ENCODE measurements at places on chromosomes 6 and 20.

DNA sequence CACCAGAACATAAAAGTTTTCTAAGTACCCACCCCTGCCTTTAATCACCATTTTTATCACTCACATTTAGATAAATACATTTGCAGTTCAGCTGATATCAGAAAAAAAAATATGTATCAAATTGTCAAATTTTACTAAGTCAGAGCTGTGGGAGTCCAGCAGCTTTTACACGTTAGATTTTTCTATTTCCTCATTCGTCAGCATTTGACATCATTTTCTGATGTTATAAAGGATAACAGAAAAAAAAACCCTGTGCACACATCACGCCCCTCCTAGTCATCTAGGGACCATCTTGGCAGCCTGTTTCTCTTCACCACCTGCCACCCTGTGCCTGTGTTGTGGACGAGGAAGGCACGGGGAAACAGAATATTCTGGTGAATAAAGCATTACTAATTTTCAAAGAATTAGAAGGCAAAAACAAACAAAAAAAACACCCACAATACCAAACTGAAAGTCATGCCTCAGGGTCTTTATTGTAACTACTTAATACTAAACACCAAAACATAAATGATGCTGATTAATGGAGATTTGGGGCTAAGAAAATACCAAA, 12.4 kb downstream of the B4GALT5 start:
- DNase-seq, result no peak

DNA sequence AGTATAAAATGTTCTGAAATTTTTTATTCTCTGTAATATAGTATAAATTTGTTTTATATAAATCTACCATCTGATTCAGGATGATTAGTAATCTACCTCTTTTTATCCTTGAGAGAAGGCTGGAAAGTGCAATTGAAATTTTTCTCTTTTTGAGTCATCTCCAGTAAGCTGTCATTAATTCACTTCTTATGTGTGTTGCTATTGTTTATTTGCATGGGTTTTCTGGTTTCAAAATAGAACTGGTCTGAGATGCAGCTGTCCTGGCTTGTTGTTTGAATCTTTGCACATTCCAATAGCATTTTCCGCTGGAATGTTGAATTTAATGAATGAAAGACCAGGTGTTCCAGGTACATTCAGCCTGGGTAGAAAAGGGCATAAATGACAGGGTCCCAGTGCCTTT, 24.3 kb upstream of the TAB2 start:
- no peak for DNase-seq

DNA sequence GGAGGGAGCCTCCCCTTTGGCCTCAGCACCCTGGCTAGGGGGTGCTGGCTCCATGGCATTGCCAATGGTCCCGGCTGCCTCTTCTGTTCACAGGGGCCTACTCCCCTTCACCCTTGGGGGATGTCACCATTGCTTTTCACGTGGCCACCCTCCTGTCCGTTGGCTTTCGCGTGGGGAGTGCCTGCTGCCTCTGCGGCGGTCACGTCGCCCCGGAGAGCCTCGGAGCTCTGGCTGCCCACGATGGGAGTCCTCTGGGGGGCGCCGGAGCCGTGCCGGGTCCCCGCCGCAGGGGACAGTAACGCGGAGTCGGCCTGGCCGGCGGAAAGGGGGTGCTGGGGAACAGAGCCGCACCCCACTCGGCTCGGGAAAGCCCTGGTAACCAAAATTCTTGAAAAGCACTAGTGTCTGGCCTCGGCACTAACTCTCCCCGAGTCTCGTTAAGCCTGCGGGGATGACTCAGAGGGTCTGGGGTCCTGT, 661 bp upstream of the HEBP2 start:
- DNase-seq, result peak; percentile 32

GRCh38 chr6:34990971-34991560, 102.0 kb downstream of the ANKS1A start:
- DNase-seq, result no peak

GRCh38 chr6:4509506-4509905, 266.7 kb upstream of the CDYL start:
- DNase-seq, result no peak

GRCh38 chr20:58054082-58054779, 174.2 kb downstream of the ANKRD60 start:
- no peak for DNase-seq

DNA sequence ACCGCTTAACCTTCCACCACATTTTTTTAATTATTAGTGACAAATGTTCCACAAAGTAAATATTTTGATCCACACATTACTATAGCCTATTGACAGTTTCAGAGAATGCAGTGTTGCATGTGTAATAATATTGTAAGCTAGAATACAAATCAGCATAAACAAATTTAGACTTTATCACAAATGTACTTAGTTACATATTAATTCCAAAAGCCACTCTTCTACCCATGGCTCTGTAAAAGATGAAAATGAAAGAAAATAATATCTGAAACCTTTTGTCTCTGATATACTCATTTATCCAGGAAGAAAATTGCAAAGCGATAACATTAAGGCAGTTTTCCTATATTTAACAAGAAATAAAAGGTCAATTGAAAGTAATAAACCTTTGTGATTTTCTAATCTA, 954.0 kb upstream of the MAN1A1 start:
- no peak for DNase-seq

GRCh38 chr6:136378888-136379287, 89.2 kb upstream of the BCLAF1 start:
- DNase-seq, result no peak

DNA sequence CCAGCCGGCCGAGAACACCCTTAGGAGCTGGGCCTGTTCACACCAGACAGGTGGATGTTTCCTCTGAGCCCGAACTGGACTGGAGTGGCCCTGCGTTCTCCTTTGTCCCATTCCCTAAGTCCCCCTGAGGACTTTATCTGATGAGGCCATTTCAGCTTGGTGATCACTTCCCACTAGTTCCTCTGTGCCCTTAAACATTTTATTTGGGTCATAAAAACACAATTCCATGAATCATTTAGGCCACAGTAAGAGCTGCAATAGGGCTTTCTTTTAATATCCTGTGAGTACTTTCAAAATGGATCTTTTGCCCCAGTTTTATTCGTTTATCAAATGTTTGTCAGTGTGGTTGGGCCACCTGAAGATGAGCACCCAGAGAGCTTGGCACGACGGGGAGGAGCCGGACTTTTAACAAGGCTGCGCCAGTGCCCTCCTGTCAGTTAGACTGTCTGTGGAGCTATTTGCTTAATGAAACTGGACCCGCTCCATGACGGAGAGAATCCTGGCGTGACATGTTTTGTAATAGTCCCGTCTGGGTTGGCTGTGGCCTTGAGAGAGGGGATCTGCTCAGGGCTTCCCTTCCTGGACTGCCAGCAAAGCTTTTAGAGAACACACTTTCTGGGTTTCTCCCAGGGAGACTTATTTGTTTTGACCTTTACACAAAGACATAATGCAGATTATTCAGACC, 53.5 kb downstream of the ZDHHC14 start:
- DNase-seq, result no peak

- DNase-seq, result no peak
Measured at GRCh38 chr20:12130781-12131180, 213.1 kb downstream of the BTBD3 start.

GRCh38 chr6:116369540-116369939, 1.2 kb upstream of the DSE start:
- no peak for DNase-seq

DNA sequence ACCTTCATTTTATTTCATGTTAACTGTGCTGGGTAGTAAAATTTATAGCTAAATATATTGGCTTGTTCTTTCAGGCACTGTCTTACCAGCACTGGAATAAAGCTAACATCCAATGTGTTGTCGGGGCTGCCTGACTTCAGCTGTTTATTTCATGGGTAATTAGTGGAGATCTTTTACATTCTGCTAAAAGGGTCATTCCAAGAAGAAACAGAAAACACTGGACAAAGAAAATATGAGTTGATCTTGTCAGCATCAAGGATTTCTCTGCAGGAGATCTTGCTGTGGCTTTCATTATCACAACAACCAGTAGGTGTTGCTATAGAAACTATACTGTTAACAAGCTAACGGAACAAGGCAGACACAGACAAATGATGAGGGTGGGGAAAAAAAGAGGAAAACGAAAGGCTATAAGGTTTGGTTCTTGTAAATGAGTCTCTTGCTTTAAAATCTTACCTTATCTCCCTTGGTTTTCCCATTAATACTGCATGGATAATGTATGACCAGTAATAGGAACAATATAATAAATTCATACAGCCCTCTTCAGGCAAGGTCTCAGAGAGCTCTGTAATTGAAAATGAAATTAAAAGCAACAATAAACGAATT, 206.8 kb downstream of the SIM1 start:
- no peak for DNase-seq

- no peak for DNase-seq
Measured at GRCh38 chr6:159013229-159013628, 13.2 kb upstream of the RSPH3 start.

DNA sequence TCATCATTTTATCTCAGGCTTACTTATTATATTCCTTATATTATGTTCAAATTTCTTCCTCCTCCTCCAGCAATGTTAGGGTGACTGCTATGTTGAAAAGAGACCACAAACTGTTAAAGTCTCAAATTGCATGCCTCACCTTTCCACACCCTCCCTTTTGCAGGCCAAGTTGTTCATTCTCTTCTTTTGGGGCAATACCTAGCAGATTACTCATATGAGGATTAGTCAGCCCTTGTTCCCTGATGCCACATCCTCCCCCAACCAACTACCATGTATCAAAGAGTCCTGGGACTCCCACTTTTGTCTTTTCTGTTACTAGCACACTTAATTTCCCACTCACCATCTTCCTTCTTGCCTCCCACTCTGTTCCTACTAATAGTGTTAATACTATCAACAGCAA, 434.7 kb downstream of the BCKDHB start:
- DNase-seq, result no peak

GRCh38 chr20:22924046-22924737, 110.9 kb upstream of the SSTR4 start:
- no peak for DNase-seq

GRCh38 chr6:138896104-138896756, 91.8 kb downstream of the REPS1 start:
- no peak for DNase-seq

- no peak for DNase-seq
Measured at GRCh38 chr6:166031275-166031674, 136.4 kb downstream of the TBXT start.

GRCh38 chr6:99285881-99286280, 63.6 kb downstream of the FAXC start:
- DNase-seq, result no peak

- DNase-seq, result no peak
Measured at GRCh38 chr6:79469376-79470246, 67.6 kb downstream of the LCA5 start.

GRCh38 chr6:117540670-117541069, 58.2 kb downstream of the DCBLD1 start:
- DNase-seq, result no peak

DNA sequence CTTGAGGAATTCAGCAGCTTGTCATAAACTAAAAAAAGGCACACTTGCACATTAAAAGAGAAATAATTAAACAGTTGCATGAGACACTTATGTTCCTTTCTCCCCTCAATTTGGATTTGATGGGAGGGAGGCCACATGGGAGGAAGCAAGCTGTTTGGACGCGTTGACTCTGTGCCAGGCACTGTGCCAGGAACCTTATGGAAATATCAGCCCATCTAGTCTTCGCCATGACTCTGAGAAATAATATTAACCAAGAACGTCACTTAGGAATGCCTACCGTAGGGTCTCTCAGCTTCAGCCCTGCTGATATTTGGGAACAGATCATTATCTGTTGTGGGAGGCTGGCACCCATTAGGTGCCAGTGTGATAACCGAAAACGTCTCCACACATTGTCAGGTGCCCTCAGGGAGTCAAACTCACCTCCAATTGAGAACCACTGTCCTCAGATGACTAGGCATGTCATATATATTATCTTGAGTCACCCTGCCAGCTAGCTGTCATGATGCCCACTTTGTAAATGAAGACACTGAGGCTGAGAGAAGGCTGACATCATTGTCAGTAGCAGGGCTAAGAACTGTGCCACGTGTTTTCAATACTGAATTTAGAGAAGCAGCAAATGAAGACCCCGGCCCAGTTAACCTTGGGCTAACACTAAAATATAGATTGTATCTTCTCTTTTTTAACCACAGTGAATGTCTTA, 36.1 kb downstream of the EYA2 start:
- DNase-seq, result no peak

DNA sequence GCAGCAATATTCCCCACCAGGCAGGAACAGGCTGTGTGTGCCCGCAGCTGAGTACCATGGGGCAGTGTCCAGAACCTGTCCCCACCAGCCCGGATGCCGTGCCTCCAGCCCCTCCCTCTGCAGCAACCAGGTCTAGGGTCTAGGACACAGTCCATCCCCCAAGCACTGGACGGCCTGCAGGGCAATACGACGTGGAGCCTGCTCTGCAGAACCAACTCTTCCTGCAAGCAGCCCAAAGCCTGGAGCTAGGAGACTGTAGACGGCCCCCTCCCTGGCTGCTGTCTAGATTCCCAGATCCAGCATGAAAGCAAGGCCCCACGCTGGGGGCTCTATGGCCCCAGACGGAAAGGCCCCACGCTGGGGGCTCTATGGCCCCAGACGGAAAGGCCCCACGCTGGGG, 128.2 kb upstream of the AFDN start:
- DNase-seq, result no peak

DNA sequence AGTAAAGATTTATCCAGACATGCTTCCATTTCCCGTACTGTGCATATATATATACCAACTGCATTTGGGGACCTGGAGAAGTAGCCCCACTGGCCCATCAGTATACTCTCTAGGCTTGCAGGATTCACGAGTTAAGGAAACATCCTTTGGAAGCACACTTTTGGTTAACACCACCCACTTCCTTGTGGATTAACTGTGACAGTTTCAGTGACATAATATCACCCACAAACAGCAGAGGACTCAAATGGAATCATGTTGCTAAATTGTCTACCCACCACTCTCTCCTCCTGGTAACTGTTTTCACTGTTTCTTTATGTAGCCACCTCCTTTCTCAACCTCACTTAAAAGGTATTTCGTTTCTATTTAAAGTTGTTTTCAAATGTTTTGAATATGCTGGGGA, 55.0 kb downstream of the PROKR2 start:
- DNase-seq, result no peak

GRCh38 chr20:44497761-44498160, 22.1 kb downstream of the TTPAL start:
- DNase-seq, result no peak

Measured in D721Med (cell line).